ENCODE measurements at places on chromosomes 6 and 20. TPM values are rescaled to one million over a fixed set of nuclear protein-coding genes. Genes with fewer than 3 reads are reported as not detected.

- DNase-seq = no peak
- H3K4me1 ChIP-seq = no peaks in the 10 kb centered on the region
- no peaks in the 10 kb centered on the region for H3K27me3 ChIP-seq
- H3K36me3 ChIP-seq = no peaks in the 10 kb centered on the region
- H3K27ac ChIP-seq = no peak overlapping the region
These were observed 68.2 kb downstream of the KHDC1L start for GRCh38 chr6:73156793-73157767.

DNA sequence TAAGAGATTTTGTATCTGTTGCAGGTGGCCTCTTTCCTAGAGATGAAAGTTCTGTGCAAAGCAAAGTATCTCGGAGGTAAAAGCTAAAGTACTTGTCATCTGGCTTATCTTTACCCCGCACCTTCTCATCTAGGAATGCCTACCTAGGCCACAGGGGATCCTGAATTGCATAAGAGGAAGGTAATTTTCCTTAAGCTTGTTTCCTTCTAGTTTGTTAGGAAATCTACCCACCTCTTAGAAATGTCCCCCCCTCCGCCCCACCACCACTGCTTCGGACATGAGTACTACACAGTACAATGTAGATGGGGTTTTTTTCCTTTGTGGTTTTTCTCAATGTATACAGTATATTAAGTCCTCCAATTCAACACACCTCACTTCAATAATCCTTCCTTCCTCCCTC is 21.5 kb downstream of the FOXC1 start:
- H3K4me3 ChIP-seq = no peak overlapping the region
- no peaks in the 10 kb centered on the region for H3K4me1 ChIP-seq
- no peak for DNase-seq
- no peaks in the 10 kb centered on the region for H3K36me3 ChIP-seq

HTR1B gene
- total RNA-seq = 0.36 TPM

DNA sequence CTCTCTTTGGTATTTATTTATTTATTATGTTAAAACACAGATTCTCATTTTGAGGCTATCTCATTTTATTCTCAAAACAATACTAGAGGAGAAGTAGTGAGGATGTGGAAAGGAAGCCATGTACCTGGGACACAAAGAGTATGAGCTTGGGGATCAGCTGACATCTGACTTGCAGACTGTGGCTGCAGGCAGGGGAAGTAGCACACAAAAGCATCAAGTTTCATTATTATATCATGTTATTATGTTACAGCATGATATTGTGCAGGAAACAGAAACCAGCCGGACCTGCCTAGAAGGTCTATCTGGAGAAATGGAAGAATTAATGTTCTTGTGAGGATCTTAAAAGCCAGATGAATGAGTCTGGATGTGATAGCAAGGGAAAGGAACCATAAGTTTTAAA is 248.2 kb downstream of the KHDC1L start:
- DNase-seq = no peak
- no peaks in the 10 kb centered on the region for H3K36me3 ChIP-seq
- no peaks in the 10 kb centered on the region for H3K27me3 ChIP-seq
- H3K4me3 ChIP-seq = no peak overlapping the region
- no peak overlapping the region for H3K27ac ChIP-seq

GRCh38 chr6:35470663-35471120 is 2.5 kb downstream of the RPL10A start:
- H3K4me1 ChIP-seq = peaks cover 49% of the 10 kb centered on the region
- H3K36me3 ChIP-seq = peaks cover 55% of the 10 kb centered on the region
- no peak overlapping the region for H3K27ac ChIP-seq
- DNase-seq = no peak
- peak overlapping the region; percentile 87 for H3K4me3 ChIP-seq

- H3K4me3 ChIP-seq = no peak overlapping the region
- H3K4me1 ChIP-seq = no peaks in the 10 kb centered on the region
- no peaks in the 10 kb centered on the region for H3K36me3 ChIP-seq
- DNase-seq = no peak
These were observed 199.2 kb downstream of the ZFAND3 start for GRCh38 chr6:38018755-38019165.

KCNB1 gene
- 0.91 TPM for total RNA-seq

DNA sequence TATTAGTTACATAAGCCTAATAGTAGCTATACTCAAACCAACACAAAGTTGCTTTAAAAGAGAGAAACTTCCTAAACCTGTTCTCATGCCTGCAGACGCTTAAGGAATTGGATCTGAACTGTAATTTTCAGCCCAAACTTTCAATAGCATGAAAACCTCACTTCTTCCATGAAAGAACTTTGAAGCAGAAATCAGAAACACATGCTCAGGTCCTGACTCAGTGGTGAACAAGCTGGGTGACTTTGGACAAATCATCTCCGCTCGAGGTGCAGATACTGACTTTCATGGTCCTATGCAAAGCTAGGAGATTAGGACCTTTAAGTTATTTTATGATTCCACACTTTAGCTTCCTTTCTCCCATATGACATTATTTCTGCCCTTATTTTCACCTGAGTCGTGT is 36.5 kb downstream of the NOX3 start:
- H3K36me3 ChIP-seq = no peaks in the 10 kb centered on the region
- no peaks in the 10 kb centered on the region for H3K27me3 ChIP-seq
- peaks cover 21% of the 10 kb centered on the region for H3K4me1 ChIP-seq
- H3K27ac ChIP-seq = no peak overlapping the region

C20orf141 gene
- total RNA-seq = not detected

DNA sequence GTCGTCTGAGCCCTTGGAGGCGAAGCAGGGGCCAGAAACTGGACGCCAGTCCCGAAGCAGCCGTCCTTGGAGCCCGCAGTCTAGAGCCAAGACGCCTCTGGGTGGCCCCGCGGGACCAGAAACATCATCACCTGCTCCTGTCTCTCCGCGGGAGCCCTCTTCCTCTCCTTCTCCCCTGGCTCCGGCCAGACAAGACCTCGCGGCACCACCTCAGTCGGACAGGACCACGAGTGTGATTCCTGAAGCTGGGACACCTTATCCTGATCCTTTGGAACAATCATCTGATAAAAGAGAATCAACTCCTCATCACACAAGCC is 416 bp downstream of the RSPH4A start:
- no peaks in the 10 kb centered on the region for H3K36me3 ChIP-seq
- DNase-seq = no peak
- peaks cover 12% of the 10 kb centered on the region for H3K4me1 ChIP-seq
- H3K4me3 ChIP-seq = peak overlapping the region; percentile 50
- H3K27ac ChIP-seq = no peak overlapping the region

DNA sequence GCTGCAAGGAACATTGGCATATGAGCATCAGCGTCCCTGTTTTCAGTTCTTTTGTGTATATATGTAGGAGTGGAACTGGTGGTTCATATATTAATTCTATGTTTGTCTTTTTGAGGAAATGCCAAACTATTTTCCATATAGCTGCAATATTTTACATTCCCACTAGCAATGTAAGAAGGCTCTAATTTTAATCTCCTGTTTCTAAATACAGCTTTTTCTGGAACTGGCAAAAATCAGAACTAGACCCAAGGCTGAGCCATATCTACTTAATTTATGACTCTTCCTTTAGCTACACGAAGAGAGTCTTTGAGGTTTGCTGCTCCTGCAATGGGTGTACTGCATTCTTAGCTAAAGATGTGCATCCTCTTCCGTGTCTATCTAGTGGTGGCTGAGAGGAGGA is 50.5 kb upstream of the SLC17A4 start:
- no peak for DNase-seq
- no peak overlapping the region for H3K27ac ChIP-seq
- H3K4me1 ChIP-seq = no peaks in the 10 kb centered on the region
- no peak overlapping the region for H3K4me3 ChIP-seq

DNA sequence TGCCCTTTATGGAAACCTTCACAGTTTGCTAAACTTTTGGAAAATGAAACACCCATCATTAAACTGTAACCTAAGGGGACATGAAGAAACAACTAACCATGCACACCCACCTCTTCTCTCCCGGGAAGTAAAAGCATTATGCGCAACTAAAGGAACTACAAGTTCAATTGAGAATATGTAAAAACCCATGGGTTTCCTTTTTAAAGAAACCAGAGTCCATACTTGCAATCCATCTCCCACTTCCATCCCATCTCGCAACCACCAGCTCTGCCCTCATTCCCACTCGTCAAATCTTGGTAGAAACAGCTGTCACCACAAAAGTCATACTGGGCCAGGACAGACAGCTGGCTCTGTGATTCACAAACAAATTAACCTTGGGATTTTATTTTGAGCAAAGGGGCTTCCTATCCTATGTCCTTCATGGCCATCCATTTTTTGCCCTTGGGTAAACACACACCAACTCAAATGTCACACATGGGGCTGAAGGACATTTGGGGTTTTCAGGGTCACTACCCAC is 81.5 kb downstream of the HAO1 start:
- DNase-seq = no peak
- H3K4me1 ChIP-seq = no peaks in the 10 kb centered on the region
- no peaks in the 10 kb centered on the region for H3K27me3 ChIP-seq
- no peaks in the 10 kb centered on the region for H3K36me3 ChIP-seq
- H3K4me3 ChIP-seq = no peak overlapping the region
- no peak overlapping the region for H3K27ac ChIP-seq

- no peak overlapping the region for H3K4me3 ChIP-seq
- no peak for DNase-seq
- H3K27me3 ChIP-seq = no peaks in the 10 kb centered on the region
- no peak overlapping the region for H3K27ac ChIP-seq
These were observed 24.9 kb upstream of the PHACTR2 start for GRCh38 chr6:143652841-143653331.

RAET1G gene
- 5.8 TPM for total RNA-seq

GRCh38 chr6:161169696-161170095 is 104.2 kb downstream of the AGPAT4 start:
- DNase-seq = peak; percentile 73
- H3K4me1 ChIP-seq = no peaks in the 10 kb centered on the region
- H3K27me3 ChIP-seq = no peaks in the 10 kb centered on the region
- H3K36me3 ChIP-seq = peaks cover 7% of the 10 kb centered on the region

GRCh38 chr20:50281831-50282591 is 91.4 kb downstream of the CEBPB start:
- peaks cover 71% of the 10 kb centered on the region for H3K4me1 ChIP-seq
- H3K36me3 ChIP-seq = no peaks in the 10 kb centered on the region
- H3K27ac ChIP-seq = no peak overlapping the region
- H3K27me3 ChIP-seq = no peaks in the 10 kb centered on the region

DDR1 gene
- total RNA-seq = 178 TPM

CALHM4 gene
- 1.8 TPM for total RNA-seq

SEL1L2 gene
- total RNA-seq = not detected

GRCh38 chr6:100678027-100678426 is 203.1 kb downstream of the ASCC3 start:
- no peak overlapping the region for H3K4me3 ChIP-seq
- H3K4me1 ChIP-seq = no peaks in the 10 kb centered on the region
- DNase-seq = no peak
- H3K27ac ChIP-seq = no peak overlapping the region

- no peak for DNase-seq
- no peak overlapping the region for H3K27ac ChIP-seq
- H3K36me3 ChIP-seq = no peaks in the 10 kb centered on the region
- H3K4me1 ChIP-seq = no peaks in the 10 kb centered on the region
- H3K27me3 ChIP-seq = no peaks in the 10 kb centered on the region
These were observed 503.8 kb downstream of the TFAP2B start for GRCh38 chr6:51322505-51322904.

- no peaks in the 10 kb centered on the region for H3K4me1 ChIP-seq
- H3K36me3 ChIP-seq = no peaks in the 10 kb centered on the region
- no peak for DNase-seq
- no peak within 1 kb of the TSS for H3K27ac ChIP-seq
- no peak within 1 kb of the TSS for H3K4me3 ChIP-seq
These were observed at the start of gene MAS1 for GRCh38 chr6:159890792-159891191. TSS of gene MAS1 (plus strand) at chr6:159890988. CDS start at chr6:159906956, 15,968 bp downstream.

- no peak overlapping the region for H3K27ac ChIP-seq
- H3K27me3 ChIP-seq = peaks cover 3% of the 10 kb centered on the region
- DNase-seq = peak; percentile 37
- no peak overlapping the region for H3K4me3 ChIP-seq
- peaks cover 28% of the 10 kb centered on the region for H3K4me1 ChIP-seq
These were observed 96.6 kb upstream of the NXT1 start for GRCh38 chr20:23254034-23254433.

DNA sequence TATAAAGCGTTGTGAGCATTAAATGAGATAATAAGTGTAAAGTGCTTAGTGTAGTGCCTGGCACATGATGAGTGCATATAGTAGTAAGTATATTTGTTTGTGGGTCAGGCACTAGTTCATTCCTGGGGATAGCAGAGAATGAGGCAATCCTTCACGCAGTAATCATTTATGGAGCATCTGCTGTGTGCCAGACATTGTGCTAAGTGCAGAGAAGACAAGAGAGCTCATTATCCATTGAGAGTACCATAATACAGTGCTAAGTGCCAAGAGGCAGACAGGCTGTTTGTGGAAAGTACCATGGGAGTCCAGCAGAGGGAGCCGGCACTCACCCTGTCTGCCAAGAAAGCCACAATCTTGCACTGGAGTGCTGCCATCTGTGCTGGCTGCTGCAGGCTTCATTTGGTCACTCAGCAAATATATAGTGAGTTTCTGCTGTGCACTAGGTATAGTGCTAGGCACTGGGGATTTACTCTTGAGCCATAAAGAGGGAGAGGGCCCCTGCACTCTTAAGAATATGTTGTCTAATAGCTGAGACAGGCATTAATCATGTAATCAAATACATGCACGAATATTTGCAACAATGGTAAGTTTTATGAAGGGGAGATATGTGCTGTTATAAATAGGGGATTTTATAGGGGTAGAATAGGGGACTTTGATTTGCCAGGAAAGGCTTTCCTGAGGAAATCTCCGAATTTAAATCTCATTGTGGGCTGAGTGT is 12.9 kb upstream of the MROH8 start:
- H3K4me3 ChIP-seq = no peak overlapping the region
- H3K27ac ChIP-seq = no peak overlapping the region
- peaks cover 14% of the 10 kb centered on the region for H3K36me3 ChIP-seq
- H3K27me3 ChIP-seq = no peaks in the 10 kb centered on the region
- H3K4me1 ChIP-seq = peaks cover 37% of the 10 kb centered on the region
- peak; percentile 93 for DNase-seq

DNA sequence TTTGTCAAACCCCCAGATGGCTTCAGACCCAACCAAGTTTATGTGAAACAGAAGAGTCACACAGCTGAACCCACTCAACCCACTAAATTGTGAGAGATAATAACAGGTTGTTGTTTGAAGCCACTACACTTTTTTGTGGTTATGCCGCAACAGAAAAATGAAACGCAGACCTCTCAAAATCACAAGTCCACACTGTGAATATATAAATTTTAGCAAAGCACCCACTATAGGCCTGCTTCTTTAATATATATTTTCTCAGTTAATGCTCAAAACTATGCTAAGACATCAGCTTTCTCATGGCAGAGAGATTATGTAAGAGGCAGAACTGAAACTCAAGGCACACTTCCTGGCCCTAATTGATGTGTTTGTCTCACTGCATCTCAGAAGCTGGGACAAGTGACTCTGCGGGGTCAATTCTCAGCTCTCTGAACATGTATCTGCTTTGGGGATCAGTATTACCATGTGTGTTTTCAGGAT is 27.7 kb downstream of the MAP3K5 start:
- DNase-seq = no peak
- no peak overlapping the region for H3K27ac ChIP-seq
- H3K27me3 ChIP-seq = no peaks in the 10 kb centered on the region
- no peak overlapping the region for H3K4me3 ChIP-seq
- H3K36me3 ChIP-seq = no peaks in the 10 kb centered on the region

GRCh38 chr20:37821696-37822095 is 81.2 kb upstream of the VSTM2L start:
- no peak for DNase-seq
- no peaks in the 10 kb centered on the region for H3K4me1 ChIP-seq

- H3K4me1 ChIP-seq = peaks cover 8% of the 10 kb centered on the region
- H3K27me3 ChIP-seq = no peaks in the 10 kb centered on the region
- H3K36me3 ChIP-seq = no peaks in the 10 kb centered on the region
- no peak overlapping the region for H3K4me3 ChIP-seq
- no peak for DNase-seq
These were observed 93.7 kb downstream of the PROKR2 start for GRCh38 chr20:5222919-5223634.
